T-helper 1 cell (primary cell): ENCODE measurements at places on chromosomes 11 and 22.

GRCh38 chr11:90476442-90477007, 253.7 kb upstream of the CHORDC1 start:
- no peak for DNase-seq

- no peak for DNase-seq
These were observed 52.8 kb upstream of the LDLRAD3 start for GRCh38 chr11:35891096-35891495.

GRCh38 chr11:74695705-74696280, 35.4 kb downstream of the CHRDL2 start:
- DNase-seq, result no peak

- no peak for DNase-seq
These were observed 21.5 kb upstream of the CYP2D6 start for GRCh38 chr22:42151924-42152635.

GRCh38 chr22:26822313-26822712, 164.9 kb downstream of the MIAT start:
- DNase-seq, result no peak

DNA sequence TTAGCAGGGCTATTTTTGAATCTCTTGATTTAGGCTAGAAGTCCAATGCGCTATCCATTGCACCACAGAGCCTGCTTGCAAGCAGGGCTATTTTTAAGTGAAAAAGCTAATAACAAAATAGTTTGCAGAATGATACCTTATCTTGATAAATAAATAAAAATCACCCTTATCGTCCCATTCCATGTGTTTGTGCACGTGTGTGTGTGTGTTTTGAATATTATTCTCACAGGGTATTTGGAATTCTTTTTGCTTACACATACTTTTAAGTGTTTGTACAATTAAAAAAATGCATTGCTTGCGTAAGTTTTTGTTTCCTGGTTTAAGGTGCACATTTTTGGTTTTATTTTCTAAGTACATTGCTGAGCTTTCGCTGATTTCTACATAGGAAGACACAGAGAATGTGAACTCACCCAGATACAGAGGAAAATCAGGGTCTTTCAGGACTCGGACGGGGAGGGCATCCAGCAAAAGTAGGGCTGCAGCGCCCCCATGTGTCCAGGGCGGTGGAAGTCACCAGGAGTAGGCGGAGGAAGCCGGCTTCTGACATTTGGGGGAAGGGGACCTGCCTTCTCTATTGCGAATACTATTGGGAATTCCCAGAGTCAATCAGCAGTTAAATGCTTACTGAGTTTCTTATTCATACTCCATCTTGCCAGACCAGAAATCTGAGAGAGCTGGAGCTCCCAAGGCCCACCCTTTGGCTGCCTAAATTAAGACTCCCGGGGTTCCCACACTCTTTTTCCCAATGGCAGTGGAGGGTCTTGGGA, 27.3 kb downstream of the SLC1A2 start:
- peak; percentile 69 for DNase-seq

- no peak for DNase-seq
These were observed 46.8 kb downstream of the ARHGAP32 start for GRCh38 chr11:129145276-129145675.

GRCh38 chr22:46046299-46046685, 69.3 kb upstream of the WNT7B start:
- no peak for DNase-seq
